ENCODE measurements at places on chromosomes 2 and 18. TPM values are rescaled to one million over a fixed set of nuclear protein-coding genes. Genes with fewer than 3 reads are reported as not detected.

DNA sequence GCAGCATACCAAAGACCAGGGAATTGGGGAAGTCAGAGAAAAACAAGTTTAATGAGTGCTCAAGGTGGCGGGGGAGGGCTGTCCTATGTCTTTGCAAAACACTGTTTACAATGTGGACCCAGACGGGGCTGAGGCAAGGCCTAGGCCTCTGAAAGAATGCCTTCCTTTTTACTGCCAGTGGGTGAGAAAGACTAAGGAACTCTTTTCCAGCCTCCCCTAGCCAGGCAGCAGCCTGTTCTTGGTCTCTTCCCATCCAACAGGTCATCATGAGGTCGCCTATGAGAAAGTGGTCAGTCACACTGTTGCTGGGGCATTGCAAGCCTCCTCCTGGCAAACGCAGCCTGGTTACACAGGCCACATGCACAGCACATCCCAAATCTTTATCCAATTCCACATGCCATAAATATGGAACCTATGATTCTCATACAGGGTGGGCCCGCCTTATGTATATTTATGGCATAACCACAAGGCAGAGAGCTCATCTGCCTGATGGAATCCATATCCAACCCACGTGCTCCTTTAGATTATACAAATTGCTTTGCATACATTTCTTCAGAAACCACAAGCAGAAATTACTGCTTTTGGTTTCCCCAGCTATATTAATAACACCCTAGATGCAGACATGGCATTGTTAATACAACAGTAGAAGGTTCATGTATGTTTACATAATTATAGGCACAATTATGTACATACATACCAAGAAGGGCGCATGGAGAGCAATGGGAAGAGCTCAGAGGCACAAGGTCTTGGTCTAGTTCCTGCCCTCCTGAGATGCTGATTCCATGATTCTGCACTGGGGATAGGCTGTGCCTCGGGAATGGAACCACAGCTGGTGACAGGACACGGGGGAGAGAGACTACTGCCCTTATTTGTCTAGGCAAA, 48.6 kb downstream of the NRP2 start:
- no peak overlapping the region for H3K27ac ChIP-seq
- no peaks in the 10 kb centered on the region for H3K4me1 ChIP-seq
- H3K4me3 ChIP-seq = no peak overlapping the region
- no peaks in the 10 kb centered on the region for H3K36me3 ChIP-seq
- no peaks in the 10 kb centered on the region for H3K27me3 ChIP-seq

GRCh38 chr2:6945821-6946220, 28.6 kb downstream of the RNF144A start:
- no peak overlapping the region for H3K4me3 ChIP-seq
- H3K4me1 ChIP-seq = no peaks in the 10 kb centered on the region

DNA sequence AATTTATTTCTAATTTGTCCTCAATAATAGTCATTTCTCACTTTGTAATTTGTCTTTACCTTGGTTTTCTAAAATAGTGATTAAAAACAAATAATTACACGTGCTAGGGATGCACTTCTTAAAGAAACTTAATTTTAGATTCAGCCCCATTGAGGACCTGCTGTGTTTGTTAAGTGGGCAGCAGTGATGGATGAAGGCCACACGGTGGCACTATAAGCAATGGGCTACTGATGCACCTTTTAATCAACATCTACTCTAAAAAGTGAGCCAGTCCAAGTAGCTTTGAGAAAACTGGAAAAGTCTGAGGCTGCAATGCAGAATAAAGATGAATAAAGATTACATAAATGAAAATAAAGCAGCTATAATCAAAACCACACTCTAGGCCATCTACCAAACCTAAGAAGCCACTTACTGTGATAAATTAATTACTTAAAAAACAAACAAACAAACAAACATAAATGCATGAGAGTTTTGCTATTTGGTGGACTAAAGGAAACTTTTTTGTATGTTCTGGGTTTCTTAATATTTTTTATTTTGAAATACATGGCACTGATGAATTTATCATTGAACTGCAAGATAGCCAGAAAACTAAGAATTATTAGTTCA, 89.3 kb downstream of the PDE11A start:
- no peaks in the 10 kb centered on the region for H3K36me3 ChIP-seq
- H3K27ac ChIP-seq = no peak overlapping the region
- H3K27me3 ChIP-seq = no peaks in the 10 kb centered on the region

- no peaks in the 10 kb centered on the region for H3K27me3 ChIP-seq
- H3K4me1 ChIP-seq = no peaks in the 10 kb centered on the region
- H3K36me3 ChIP-seq = no peaks in the 10 kb centered on the region
- DNase-seq = no peak
- H3K27ac ChIP-seq = no peak overlapping the region
- H3K4me3 ChIP-seq = no peak overlapping the region
Observed at GRCh38 chr18:52442686-52443085, 102.7 kb downstream of the DCC start.

DNA sequence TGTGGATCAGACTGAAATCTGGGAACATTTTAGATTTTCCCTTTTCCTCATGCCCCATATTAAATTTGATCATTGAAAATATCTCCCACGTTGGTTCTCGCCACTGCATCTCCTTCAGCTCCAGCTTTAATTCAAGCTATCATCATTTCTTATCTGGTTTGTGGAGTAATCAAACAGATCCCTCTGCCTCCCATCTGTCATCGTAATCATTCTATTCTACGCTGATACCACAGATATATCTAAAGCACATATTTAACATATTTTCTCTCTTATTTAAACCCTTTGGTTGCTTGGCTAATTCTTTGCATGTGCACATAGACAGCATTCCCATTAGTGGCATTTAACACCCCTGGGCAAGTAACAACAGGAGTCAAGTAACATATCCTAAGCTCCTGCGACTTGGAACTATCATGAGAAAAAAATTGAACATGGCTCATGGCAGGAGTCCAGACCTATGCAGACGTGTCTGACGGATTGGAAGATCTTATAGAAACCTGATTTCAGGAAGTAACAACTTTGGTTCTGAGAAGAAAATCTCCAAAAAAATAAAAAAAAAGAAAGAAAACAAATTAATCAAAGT, 158.8 kb upstream of the KYNU start:
- H3K27ac ChIP-seq = no peak overlapping the region
- DNase-seq = no peak
- no peak overlapping the region for H3K4me3 ChIP-seq
- H3K4me1 ChIP-seq = no peaks in the 10 kb centered on the region

- H3K27me3 ChIP-seq = no peaks in the 10 kb centered on the region
- no peaks in the 10 kb centered on the region for H3K36me3 ChIP-seq
- no peak overlapping the region for H3K27ac ChIP-seq
- H3K4me1 ChIP-seq = no peaks in the 10 kb centered on the region
- DNase-seq = no peak
Observed at GRCh38 chr18:10209302-10209701, 245.1 kb upstream of the APCDD1 start.

GRCh38 chr2:240232264-240232915, 91.9 kb upstream of the OTOS start:
- no peaks in the 10 kb centered on the region for H3K4me1 ChIP-seq
- no peak overlapping the region for H3K4me3 ChIP-seq
- H3K27me3 ChIP-seq = no peaks in the 10 kb centered on the region
- H3K27ac ChIP-seq = no peak overlapping the region
- DNase-seq = no peak

GRCh38 chr18:59787998-59788790, 91.0 kb upstream of the CCBE1 start:
- H3K27ac ChIP-seq = no peak overlapping the region
- no peak overlapping the region for H3K4me3 ChIP-seq
- H3K27me3 ChIP-seq = no peaks in the 10 kb centered on the region
- no peak for DNase-seq
- H3K4me1 ChIP-seq = no peaks in the 10 kb centered on the region
- H3K36me3 ChIP-seq = no peaks in the 10 kb centered on the region

GRCh38 chr2:95391641-95392310, 10.7 kb upstream of the FAHD2A start:
- H3K27me3 ChIP-seq = no peaks in the 10 kb centered on the region
- no peak overlapping the region for H3K4me3 ChIP-seq
- H3K4me1 ChIP-seq = no peaks in the 10 kb centered on the region
- H3K27ac ChIP-seq = no peak overlapping the region

GRCh38 chr2:200482194-200482593, 27.7 kb downstream of the KCTD18 start:
- no peak overlapping the region for H3K4me3 ChIP-seq
- no peak overlapping the region for H3K27ac ChIP-seq
- H3K27me3 ChIP-seq = no peaks in the 10 kb centered on the region
- H3K36me3 ChIP-seq = no peaks in the 10 kb centered on the region
- peaks cover 4% of the 10 kb centered on the region for H3K4me1 ChIP-seq
- no peak for DNase-seq

GRCh38 chr2:128525653-128526052, 207.0 kb upstream of the HS6ST1 start:
- H3K4me1 ChIP-seq = no peaks in the 10 kb centered on the region
- H3K27me3 ChIP-seq = no peaks in the 10 kb centered on the region

GRCh38 chr2:688504-689076, 11.4 kb upstream of the TMEM18 start:
- no peaks in the 10 kb centered on the region for H3K36me3 ChIP-seq
- H3K4me1 ChIP-seq = no peaks in the 10 kb centered on the region
- H3K27me3 ChIP-seq = no peaks in the 10 kb centered on the region
- no peak for DNase-seq
- H3K27ac ChIP-seq = no peak overlapping the region

- H3K4me3 ChIP-seq = no peak overlapping the region
- no peak for DNase-seq
- no peak overlapping the region for H3K27ac ChIP-seq
Observed at GRCh38 chr2:102392942-102393341, 30.0 kb upstream of the IL18RAP start.

Gene IL36G
- total RNA-seq = not detected

Gene RDH14
- 14.5 TPM for total RNA-seq

Gene IL36B
- not detected for total RNA-seq

Gene PLCL1
- total RNA-seq = 1.8 TPM

Gene CCDC93
- 73.9 TPM for total RNA-seq

Gene ZNF804A
- total RNA-seq = 0.16 TPM

Gene LRP1B
- total RNA-seq = 0.10 TPM
